Cerebellum (tissue), 4 donors: ENCODE measurements at places on chromosomes 11 and 22. TPM values are rescaled to one million over a fixed set of nuclear protein-coding genes. Genes with fewer than 3 reads are reported as not detected.

- no peak for DNase-seq
Observed at GRCh38 chr11:82848829-82849228, 51.4 kb downstream of the PRCP start.

DNA sequence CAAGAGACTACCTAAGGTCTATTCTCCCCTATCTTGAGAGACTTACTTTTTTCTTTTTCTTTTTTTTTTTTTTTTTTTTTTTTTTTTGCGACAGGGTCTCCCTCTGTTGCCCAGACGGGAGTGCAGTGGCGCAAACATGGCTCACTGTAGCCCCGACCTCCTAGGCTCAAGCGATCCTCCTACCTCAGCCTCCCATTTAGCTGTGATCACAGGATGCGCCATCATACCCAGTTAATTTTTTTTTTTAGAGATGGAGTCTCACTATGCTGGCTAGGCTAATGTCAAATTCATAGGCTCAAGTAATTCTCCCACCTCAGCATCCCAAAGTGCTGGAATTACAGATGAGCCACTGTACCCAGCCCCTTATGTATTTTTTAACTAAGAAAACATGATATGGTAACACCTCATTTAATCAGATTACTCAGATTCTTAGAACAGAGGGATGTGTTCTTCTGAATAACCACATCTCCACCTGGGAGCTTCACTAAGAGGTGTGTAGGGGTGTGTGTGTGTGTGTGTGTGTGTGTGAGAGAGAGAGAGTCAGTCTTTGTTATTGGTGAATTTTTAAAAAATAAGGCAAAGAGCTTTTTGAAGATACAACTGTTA, 102.9 kb downstream of the USP35 start:
- DNase-seq = no peak

DNA sequence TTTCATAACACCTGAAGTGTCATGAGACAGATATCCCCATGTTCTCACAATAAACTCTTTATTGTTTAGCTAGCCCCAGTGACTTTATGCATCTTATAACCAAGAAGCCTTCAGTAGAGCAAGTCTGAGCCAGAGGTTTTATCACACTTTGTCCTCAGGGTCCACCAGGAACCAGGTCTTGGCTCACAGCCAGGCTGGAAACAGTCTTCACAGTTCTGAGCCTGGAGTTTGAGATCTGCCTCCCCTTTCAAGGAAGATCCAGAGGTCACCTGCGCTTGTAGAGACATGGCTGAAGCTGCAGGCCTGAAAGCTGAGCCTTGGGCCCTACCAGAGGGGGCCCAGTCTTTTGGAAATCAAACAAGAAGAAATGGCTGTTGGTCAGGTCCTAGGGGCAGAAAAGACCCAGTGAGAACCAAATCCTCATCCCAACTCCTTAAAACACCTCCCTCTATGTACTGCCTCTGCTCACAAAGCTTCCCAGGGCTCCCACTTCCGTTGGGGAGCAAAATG, 3.5 kb downstream of the RRP8 start:
- no peak for DNase-seq

- DNase-seq = no peak
Observed at GRCh38 chr11:74492084-74492483, 1.4 kb downstream of the LIPT2 start.

DNA sequence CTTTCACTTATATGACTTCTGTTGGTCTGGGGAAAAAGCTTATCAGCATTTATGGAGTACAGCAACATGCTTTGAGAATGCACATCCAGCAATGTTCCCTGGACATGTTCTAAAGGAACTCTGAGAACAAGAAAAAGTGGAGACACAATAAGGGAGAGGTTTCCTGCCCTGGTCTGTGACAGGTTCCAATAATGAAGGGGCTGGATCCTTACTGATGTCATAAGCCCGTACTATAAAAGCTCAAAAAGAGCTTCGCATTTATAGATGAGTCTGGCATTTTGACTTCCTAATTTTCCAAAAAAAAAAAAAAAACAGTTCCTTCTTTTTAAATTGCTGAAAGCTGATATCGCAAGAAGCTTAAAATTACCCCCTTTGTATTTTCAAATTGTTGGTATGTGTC, 129.1 kb downstream of the MPPED2 start:
- no peak for DNase-seq

EXPH5 gene
- 8.8 TPM for total RNA-seq

PRR33 gene
- not detected for total RNA-seq

- no peak for DNase-seq
Observed at GRCh38 chr22:40363059-40363458, 7.3 kb upstream of the SGSM3 start.

DNA sequence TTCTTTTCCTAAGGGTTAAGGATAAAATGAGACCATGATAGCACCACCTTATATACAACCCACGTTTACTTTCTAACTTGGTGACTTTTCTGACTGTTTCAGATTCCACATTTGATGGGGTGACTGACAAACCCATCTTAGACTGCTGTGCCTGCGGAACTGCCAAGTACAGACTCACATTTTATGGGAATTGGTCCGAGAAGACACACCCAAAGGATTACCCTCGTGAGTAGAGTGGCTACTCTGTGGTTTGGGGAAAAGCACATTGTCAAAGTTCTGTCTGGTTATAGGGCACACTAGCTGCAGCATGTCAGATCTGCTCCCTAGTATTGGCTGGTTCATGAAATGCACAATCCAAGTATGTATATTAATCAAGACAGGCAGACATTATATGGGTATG, 117.3 kb downstream of the SPON1 start:
- no peak for DNase-seq

DNA sequence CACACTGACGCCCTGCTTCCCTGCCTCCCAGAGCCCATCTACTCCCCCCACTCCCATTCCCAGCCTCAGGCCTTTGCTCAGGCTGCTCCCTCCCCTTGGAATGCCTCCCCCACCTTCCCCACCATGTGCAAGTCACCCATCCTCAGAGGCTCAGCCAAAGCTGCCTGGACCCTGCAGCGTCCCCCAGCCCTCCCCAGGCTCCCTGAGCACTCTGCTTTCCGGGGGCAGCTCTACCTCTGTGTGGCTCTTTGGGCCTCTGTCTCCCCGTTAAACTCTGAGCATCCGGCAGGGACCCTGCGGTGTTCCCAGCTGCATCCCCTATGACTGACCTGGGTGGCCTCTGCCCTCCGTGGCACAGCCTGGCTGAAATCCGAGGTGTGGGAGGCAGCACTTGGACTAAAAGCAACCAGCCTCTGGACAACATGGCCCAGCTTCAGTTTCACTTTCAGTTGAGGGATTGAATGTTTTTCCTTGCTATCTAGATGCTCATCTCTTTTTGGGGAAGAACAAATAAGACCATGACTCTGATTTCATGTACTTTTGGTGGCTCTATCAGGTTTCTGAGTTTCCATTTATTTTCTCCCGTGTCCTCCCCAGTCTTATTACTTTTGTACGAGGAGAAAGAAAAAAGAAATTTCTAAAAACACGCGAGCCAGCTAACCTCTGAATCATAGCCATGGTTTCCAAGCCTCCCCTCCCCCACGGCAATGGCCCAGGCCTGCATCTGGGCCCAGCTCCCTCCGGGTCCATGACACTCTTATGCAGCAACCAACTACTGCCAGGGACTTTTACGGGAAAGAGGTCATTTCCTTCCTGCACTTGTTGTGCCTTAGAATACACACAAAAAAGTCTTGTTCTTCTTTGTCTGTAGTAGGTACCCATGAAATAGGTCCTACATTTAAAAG, 3.8 kb downstream of the APOL3 start:
- no peak for DNase-seq

GRCh38 chr11:8025816-8026215, 38.7 kb downstream of the EIF3F start:
- no peak for DNase-seq

ZBED5 gene
- 71.9 TPM for total RNA-seq

SESN3 gene
- total RNA-seq = 165 TPM

BRSK2 gene
- total RNA-seq = 38.5 TPM

DNA sequence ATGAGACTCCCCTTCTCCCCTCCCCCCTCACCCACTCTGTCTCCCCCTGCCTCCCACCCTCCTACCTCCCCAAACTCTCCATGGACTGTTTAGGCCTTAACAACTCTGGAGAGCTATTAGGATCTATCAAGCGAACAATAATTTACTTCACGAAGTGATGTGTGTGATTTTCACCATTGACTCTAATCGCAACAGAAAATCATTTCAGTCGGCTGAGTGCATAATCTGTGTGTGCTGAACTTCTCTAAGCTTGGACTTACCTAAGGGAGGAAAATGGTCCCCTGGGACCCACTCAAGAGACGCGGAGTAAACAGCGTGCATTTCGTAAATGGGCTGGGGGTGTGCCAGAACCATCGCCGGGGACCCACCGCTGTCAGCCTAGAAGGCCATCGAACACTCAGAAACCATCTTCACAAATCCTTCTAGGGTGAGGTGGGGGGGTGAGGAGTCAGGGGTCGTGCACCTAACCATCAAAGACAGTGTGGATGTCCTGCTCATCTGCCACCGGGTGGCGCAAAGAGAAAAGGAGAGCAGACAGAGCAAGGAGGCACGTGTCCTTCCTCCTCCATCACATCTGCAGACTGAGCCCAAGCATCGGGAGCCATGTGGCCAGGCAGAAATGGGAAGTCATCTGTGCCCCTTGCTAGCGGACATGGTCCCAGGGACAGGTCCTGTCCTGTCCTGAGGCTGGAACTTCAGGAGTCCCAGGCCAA, 62.1 kb upstream of the NUP50 start:
- no peak for DNase-seq
